ENCODE measurements at places on chromosomes 2 and 18.

DNA sequence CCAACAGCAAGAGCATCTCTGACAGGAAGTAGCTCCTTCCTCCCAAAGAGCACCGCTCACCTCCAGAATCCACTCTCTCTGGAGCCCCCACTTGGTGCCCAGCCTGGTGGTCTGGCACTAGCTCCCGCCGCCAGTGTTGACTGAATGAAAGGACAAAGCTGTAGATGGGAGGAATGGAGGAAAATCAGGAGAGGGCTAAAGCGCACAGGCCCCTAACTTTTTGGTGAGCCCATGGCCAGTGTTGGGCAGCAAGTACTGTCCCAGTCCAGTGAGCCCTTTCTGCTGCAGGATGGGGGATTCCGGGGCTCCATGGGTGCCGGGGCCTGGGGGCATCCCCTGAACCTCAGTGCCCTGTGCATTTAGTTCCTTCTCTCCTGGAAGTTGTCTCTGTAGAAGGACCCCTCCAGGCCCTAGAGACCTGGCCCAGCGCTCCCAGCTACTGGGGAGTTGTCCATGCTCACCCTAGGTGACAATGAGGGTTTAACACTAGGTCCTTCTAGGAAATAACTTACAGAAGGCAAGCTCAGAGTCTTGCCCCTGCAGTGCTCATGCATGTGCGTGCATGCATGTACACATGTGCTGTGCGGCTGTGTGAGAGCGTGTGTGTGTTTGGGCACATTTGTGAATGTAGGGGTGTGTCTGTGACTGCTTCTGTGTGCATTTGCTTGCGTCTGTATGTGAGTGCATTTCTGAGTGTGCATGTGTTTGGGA is 33.6 kb downstream of the GLI2 start:
- DNase-seq: no peak

GRCh38 chr2:84496386-84496785 is 19.9 kb upstream of the DNAH6 start:
- DNase-seq: no peak

DNA sequence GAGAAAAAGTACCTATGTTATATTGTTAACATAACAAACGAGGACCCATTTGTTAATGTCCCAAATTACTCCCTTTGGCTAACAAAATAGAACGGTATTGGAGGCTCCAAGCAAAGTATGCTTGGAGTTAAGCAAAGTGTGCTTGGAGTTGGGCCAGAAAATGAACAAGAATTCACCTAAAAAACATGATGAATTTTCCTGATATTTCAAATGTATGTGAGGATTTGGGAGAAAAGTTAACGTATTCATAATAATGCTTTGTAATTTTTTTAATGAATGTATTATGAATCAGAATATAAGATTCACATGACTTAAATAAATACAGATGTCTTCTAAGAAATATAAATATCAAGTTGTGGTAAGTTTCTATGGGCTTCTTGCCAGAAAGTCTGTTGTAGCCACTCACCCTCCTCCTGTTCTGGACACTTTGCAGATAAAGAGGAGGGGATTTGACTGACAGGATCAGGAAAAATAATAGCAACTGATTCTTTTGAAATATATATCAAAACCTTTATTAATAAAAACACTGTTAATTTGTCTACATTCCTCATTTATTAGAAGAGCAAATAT is 423.7 kb upstream of the MMADHC start:
- DNase-seq: no peak

- DNase-seq: no peak
Observed at GRCh38 chr2:85135660-85135914, 2.4 kb downstream of the TCF7L1 start.

DNA sequence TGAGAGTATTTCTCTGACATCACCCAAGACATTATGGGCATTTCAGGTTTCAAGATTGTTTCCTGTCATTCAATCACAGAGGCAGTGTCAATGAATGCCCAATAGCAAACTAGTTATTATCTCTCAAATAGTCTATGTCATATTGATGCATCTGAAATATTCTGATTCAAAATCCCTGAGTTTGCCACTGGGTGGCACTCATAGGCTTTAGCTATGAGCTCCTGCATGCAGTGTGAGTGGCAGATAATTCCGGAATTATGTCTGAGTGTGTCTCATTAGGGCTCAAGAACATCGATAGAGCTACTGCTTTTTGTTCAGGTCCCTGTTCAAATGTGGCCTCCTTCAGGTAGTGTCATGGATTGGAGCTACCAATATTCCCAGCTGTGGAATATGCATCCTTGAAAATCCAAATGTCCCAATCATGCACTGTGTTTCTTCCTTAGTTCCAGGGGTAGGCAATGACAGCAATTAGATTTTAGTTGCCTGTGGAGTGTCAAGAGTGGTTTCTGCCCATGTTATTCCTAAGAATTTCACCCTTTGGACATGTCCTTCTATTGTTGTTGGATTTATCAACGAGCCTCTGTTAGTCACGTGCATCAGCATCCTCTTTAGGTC is 7.8 kb upstream of the OR6B3 start:
- DNase-seq: no peak

GRCh38 chr2:162518894-162519293 is 175.0 kb downstream of the GCA start:
- DNase-seq: no peak

GRCh38 chr2:29659178-29659577 is 262.2 kb downstream of the ALK start:
- DNase-seq: no peak

DNA sequence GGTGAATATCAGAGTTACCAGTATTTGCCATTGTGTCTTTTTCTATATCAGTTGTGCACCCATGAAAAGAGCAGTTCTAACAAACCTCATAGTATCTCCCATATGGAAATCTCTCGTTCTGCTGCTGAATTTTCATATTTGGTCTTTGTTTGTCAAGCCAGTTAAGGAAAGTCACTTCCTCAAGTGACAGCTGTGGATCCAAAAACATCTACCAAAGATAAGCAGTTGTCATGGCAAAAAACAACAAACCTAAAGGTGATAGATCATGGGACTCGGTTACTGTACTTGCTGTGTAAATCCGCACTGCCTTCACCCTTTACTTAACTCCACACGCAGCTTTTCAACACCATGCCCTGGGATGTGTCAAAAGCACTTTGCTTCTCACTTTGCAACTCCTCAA is 17.3 kb downstream of the BMP10 start:
- no peak for DNase-seq

DNA sequence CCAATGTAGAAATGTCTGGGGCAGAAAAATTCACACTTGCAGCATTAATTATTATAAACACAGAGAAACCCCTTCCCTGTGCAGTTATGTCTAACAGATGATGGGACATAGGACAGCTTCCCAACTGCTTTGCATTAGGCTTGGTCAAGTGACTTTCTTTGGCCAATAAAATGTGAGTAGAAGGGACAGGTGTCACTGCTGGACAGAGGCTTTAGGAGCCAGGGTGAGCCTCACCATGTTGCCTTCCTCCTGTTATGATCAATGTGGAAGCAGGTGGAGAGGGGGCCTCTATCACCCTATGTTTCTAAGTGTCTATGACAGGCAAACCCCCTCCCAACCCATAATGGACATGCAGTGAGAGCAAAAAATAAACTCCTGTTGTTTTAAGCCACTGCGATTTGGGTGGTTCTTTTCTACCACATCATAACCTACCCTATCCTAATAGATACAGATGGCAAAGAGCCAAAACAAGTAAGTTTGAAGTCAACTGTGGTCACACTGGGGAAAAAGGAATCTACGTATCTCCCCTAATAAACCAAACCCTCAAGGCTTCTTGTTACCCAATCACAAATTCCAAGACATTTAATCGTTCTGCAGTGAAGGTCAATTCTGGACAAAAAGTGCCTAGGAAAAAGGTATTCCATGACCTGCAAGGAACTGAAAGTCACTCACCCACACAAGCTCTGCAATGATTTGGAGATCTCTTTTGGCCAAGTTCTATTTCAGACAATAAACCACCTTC is 28.6 kb upstream of the POU3F3 start:
- DNase-seq: no peak

DNA sequence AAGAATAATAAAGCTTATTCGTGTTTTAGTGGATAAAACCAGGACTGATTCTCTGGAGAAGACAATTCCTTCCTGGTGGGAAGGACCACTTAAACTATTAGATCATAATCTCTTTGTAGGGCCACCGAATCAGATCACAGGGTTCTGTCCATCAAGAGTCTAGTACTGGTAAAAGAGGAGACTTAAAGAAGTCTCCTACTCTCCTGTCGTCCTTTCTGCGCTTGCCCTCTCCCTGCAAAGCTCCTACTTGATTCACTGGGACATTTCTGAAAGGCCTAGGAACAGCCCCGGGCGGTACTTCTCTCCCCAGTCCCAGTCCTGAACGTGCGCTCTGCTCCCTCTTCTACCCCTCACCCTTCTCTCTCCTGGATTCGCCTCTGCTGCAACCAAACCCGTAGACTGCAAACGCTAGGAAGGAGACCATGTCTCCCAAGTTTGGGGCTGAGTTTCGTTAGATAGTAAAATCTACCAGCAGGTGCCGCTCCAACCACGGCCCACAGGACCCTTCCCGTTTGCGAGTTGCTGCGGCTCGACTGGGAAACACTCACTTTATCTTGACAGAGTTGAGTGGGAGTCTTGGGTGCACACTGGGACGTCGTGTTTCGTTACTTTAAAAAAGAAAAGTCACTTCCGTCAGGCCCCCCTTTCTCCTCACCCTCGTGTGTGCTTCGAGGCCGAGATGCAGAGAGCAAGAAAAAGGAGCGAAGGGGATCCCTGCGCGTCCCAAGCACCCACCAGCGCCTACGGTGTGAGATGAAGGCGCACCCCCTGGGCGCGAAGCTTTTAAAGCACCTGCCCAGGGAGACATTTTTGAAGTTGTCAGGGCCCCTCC is 923 bp downstream of the FIGLA start:
- DNase-seq: peak; percentile 58

DNA sequence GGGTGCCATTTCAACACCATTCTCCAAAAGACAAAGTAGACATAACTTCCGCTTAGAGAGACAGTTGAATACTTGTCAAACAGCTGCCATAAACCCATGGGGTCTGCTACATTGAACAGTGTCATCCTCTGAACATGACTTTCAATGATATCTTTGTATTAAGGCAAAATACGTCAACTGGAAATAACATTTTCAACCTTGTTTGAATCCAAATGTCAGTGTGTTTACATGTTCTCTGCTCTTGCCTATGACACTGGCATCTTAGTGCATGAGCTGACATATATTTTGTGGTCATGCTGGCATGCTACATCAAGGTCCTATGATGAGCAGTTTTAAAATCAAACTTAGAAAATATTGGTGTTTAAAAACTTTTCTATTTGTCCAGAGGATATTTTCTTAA is 1548.1 kb upstream of the LRRTM1 start:
- no peak for DNase-seq

GRCh38 chr2:33021542-33022227 is 74.9 kb downstream of the LTBP1 start:
- no peak for DNase-seq

DNA sequence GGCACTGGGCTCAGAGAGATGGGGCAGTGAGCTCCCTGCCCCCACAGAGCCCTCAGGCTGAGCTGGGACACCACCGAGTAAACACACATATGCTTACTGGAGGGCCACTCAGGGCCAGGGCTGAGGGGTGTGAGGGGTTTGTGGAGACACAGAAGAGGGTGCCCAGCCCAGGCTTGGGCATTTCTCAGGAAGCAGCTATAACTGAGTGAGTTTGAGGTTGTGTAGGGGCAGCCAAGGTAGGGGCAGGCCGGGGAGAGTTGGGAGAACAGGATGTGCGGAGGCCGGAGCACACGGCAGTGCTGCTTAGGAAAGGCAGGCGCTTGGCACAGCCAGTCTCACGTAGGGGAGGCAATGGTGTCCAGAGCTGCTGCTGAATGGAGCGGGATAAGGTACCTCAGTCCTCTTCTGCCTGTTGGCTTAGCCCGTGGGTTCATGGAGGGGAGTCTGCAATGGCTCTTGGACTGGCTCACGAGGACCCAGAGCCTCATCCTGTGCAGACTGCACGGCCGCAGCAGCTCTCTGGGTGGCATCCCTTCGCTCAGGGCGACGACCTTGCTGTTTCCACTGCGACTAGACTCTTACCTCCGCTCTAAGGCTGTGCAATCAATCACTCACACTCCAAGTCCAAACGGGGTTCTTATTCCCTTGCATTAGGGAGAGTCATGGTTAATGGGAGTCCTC is 466.1 kb upstream of the HS6ST1 start:
- DNase-seq: no peak

GRCh38 chr2:149573760-149574159 is 13.8 kb downstream of the MMADHC start:
- no peak for DNase-seq

GRCh38 chr2:43415592-43415991 is 180.2 kb downstream of the THADA start:
- DNase-seq: no peak

DNA sequence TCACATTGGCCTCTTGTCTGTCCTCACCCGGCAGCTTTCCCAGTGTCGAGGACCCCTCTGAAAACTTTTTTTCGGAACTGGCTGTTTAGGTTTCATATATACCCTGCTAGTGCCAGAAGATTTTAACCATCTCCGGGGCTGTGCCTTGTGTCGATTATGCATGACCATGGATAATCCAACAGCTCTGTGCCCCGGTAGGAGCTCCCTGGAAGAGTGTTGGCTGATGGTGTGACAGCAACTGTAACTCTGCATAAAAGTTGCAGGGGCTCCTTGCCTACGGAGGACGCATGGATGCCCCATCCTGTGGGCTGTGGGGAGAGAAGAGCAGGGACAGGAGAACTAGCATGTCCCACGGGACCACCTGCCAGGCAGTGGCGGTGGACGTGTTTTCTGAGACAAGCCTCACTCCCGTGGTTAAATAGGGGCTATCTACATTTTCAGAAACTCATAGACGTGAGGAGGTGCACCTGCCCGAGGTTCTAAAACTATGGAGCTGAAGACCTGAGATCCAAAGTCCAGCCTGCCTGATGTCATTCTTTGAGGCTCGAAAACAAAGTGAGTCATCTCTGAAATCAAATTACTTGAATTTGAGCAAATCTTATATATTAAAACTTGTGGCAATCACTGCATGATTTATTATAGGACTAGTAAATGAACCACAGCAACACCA is 437.2 kb upstream of the HS6ST1 start:
- DNase-seq: no peak

- no peak for DNase-seq
Observed at GRCh38 chr2:58032764-58033080, 13.9 kb upstream of the VRK2 start.

- DNase-seq: no peak
Observed at GRCh38 chr2:213863541-213863940, 547.3 kb upstream of the VWC2L start.

- no peak for DNase-seq
Observed at GRCh38 chr18:31658670-31659575, 25.5 kb downstream of the B4GALT6 start.

- peak; percentile 86 for DNase-seq
Observed at GRCh38 chr18:3261373-3262233, at the start of gene MYL12B. MYL12B (plus strand) TSS chr18:3262133; CDS start chr18:3272899, 10,766 bp downstream.

GRCh38 chr18:24443870-24444269 is 16.6 kb upstream of the HRH4 start:
- DNase-seq: no peak

DNA sequence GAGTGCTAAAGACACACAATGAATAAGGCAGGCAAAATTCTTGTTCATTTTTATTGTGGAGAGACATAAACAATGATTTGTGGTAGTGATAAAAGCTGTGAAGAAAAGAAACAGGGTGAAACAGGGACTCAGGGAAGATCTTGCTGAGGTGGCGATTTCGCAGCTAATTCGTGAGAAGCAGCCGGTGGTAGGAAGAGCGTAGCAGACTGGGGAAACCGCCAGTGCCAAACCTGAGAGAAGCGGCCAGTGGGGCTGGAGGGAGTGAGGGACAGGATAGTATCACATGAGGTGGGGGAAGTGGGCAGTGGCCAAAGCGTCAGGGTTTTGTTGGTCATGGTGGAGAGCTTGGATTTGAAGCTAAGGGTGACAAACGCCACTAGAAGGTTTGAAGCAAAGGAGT is 42.3 kb downstream of the TMEM178A start:
- DNase-seq: no peak

- DNase-seq: no peak
Observed at GRCh38 chr2:171346723-171347557, 86.8 kb downstream of the METTL8 start.
